ENCODE measurements at places on chromosomes 7 and 10.
A peak's percentile ranks its signal among the peaks of the same experiment; 100 is the strongest.

DNA sequence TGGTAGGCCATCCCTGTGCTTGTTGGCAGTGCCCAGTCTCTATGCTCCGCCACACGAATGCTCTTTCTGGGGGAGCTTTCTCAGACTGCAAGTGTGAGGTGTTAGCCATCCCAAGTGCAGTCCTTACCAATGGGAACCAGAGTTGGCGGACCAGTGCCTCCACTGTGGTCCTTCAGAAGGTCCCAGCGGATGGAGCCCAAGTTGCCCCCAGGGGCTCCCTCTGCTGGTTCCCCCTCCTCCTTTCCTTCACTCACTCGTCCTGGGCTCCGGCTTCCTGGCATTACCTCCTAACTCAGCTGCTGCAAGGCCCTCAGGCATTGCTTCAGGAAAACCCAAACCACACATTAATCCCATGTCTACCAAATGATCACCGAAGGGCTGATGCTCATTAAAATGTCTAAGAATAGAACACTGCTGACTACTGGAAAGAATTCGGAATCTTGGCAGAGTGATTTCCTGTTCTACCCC is 139.8 kb downstream of the CUBN start:
- DNase-seq = no peak

GRCh38 chr7:133478591-133479135 is 225.8 kb downstream of the EXOC4 start:
- no peak for DNase-seq

DNA sequence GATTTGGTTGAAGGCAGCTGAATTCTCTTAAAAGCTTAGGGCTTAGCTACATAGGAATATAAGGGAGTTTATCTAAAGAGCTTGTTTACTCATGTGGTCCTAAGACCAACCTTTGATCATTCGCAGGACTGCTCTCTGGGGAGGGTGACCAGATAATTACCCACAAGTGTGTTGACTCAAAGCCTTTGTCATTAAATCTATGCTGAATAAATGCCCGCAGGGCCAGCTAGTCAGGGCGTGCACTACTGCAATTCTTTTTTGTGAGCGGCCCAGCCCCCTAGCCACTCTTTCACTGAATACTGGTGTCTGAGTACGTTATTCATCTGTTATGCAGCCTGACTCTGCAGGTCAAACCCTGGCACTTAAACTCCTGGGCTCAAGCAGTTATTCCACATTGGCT is 69.6 kb downstream of the AKAP9 start:
- DNase-seq = no peak

- no peak for DNase-seq
Observed at GRCh38 chr10:82319074-82319473, 444.1 kb downstream of the NRG3 start.

DNA sequence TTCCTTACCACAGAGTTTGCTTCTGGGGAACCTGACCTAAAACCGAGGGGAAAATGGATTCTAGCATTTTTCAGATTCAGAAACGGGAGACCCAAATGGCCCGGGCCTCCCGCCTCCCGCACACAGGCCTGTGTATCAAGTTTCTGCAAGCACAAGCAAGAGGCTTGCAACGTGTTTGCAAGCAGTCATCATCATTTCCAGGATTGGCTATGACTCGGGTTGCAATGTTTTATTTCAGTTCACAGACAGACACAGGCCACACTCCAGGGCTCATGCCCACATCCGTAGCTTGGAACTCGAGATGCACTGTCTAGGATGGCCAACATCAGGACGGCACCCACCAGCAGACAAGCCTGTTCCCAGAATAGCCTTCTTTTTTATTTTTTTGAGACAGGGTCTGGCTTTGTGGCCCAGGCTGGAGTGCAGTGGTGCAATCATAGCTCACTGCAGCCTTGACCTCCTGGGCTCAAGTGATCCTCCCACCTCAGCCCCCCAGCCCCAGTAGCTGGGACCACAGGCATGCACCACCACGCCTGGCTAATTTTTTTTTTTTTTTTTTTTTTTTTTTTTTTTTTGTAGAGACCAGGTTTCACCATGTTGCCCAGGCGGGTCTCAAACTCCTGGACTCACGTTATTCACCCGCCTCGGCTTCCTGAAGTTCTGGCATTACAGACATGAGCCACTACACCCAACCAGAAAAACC is 68.1 kb upstream of the FOXK1 start:
- DNase-seq = no peak

DNA sequence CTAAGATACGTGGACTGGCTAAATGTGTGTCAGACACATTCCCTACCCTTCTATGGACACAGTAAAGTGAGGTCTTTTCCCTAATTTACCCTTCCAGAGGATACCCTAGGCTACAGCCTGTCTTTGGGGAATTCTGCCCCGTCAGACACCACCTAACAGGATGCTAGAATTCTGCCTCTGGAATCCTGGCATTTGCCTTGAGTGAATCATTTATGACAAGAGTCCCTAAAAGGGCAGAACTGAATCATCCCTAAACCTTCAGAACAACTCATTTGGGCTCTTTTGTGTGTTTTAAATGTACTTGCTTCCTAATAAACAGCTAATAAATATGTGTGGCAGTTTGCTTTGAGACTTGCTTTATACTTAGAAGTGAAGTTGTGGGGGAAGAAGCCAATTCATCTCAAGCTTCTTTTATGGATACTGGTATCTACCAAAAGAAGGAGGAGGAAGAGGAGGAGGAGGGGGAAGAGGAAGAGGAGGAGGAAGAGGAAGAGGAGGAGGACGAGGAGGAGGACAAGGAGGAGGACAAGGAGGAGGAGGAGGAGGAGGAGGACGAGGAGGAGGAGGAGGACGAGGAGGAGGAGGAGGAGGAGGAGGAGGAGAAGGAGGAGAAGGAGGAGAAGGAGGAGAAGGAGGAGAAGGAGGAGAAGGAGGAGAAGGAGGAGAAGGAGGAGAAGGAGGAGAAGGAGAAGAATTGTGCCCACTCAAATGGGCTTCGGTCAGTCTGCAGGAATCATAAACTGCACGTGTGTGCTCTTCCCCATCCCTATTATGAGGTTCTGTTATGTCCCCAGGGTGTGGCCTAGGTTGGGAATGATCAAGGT is 27.1 kb downstream of the PARP12 start:
- no peak for DNase-seq

- no peak for DNase-seq
Observed at GRCh38 chr10:69421611-69422308, 5.0 kb upstream of the TACR2 start.

DNA sequence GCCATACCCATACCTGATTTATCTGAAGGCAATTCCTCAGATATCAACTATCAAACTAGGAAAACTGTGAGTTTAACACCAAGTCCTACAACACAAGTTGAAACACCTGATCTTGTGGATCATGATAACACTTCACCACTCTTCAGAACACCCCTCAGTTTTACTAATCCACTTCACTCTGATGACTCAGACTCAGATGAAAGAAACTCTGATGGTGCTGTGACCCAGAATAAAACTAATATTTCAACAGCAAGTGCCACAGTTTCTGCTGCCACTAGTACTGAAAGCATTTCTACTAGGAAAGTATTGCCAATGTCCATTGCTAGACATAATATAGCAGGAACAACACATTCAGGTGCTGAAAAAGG is 69.0 kb upstream of the RSBN1L start:
- DNase-seq = peak; percentile 19
